ENCODE measurements at places on chromosomes 1 and 21.
A peak's percentile ranks its signal among the peaks of the same experiment; 100 is the strongest.

DNA sequence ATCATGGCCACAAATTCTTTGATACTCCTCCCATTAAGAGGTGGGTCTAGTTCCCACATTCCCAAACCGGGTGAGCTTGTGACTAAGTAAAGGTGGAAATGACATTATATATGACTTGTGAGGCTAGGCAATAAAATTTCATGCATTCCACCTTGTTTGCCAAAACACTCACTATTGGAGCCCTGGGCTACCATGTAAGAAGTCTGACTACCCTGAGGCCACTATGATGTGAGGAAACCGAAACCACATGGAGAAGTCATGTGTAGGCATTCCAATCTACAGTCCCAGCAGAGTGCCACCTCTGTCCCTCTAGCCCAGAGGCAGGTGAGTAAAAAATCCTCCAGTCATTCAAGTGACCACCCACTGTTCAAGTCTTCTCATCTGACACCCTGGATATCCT lies 17.9 kb upstream of the SMG7 start:
- no peak for DNase-seq

GRCh38 chr1:184524248-184524647 lies 137.4 kb downstream of the C1orf21 start:
- no peak for DNase-seq

GRCh38 chr1:154747740-154748404 lies 122.2 kb downstream of the KCNN3 start:
- DNase-seq: no peak

DNA sequence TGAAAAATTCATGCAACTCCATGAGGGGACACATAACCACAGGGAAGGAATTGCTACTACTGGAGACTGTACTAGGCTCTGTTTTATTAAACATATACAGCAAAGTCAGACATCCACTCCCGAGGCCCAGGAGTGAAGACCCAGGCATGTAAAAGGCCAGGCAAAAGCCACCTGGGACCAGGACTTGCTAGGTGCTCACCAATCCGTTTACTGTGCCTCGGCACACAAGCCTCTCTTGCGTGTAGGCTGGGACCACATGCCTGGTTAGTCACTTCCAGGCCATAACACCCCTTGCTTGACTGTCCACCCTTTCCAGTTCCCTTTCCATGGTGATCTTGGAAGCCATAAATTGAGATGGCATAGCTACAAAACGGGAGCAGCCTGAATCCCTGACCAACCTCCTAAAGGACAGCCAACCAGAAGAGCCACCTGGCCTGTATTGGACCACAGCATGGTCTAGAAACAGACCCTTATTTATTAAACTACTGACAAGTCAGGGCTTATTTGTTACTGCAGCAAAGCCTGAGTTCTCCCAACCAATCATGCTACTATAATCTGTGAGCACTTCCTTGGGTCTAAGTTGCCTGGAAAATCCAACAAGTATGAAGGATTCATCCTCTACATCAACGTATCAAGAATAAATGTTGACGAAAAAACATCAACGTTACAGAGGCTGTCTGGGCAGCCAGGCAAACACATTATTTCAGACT lies 39.7 kb downstream of the URB1 start:
- no peak for DNase-seq

GRCh38 chr1:184929711-184930202 lies 44.6 kb downstream of the NIBAN1 start:
- DNase-seq: peak; percentile 72

- no peak for DNase-seq
These were observed 12.3 kb downstream of the MYOC start for GRCh38 chr1:171640225-171640624.

GRCh38 chr1:75725266-75725665 lies 757 bp downstream of the ACADM start:
- no peak for DNase-seq

- no peak for DNase-seq
These were observed 583.1 kb upstream of the RGS18 start for GRCh38 chr1:191575180-191575579.

DNA sequence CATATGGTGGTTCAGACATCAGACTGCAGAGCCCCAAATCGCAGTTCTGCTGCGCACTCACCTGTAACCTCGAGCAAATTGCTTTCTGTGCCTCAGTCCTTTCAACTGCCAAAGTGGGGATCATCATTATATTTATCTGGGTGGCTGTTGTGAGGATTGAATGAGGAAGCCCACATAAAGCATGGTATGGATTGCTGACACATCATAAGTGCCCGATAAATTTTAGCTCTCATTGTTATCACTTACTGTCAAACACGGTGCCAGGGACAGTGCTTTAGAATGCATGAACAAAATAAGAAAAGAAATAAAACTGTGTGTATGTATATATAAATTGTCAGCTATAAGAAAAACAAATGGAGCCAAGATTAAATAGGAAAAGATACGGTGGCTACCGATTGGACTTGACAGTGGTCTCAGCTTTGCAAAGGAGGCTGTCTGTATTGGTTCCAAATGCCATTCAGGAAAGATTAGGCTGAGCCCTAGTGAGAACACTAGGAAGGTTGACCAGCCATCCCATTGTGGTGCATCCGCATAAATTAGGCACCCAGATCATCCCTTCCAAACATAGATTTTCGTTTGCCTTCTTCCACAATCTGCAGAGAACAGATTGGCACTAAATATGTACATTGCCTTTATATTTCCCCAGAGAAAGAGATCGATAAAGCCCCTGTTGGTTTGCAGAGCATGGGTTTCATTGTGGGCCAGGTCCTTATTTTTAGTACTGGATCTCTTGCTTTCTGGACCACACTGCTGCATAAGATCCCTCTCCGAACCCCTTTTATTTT lies 91.8 kb upstream of the KAZN start:
- DNase-seq: no peak

GRCh38 chr21:31337996-31338907 lies 5.8 kb downstream of the TIAM1 start:
- DNase-seq: no peak

GRCh38 chr1:175163702-175164101 lies 28.9 kb downstream of the KIAA0040 start:
- DNase-seq: no peak

GRCh38 chr1:151947140-151947539 lies 37.8 kb upstream of the THEM4 start:
- DNase-seq: no peak

GRCh38 chr1:35688161-35688560 lies 30.5 kb downstream of the C1orf216 start:
- no peak for DNase-seq

DNA sequence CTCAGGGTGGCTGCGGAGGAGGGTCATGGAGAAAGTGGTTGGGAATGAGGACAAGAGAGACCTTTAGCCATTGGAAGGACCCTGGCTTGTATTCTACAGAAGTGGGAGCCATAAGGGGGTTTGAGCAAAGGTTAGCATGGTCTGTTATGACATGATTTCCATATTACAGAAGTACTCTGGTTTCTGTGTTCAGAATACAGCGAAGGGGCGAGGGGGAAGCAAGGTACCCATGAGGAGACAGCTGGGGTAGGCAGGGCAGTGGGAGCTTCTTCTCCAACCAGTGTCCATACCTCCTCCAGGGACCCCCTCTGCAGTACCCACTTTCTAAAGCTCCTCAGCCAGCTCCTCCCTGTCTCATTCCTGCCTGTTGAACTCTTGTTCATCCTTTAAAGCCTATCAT lies 21.9 kb upstream of the KCNE1 start:
- no peak for DNase-seq

DNA sequence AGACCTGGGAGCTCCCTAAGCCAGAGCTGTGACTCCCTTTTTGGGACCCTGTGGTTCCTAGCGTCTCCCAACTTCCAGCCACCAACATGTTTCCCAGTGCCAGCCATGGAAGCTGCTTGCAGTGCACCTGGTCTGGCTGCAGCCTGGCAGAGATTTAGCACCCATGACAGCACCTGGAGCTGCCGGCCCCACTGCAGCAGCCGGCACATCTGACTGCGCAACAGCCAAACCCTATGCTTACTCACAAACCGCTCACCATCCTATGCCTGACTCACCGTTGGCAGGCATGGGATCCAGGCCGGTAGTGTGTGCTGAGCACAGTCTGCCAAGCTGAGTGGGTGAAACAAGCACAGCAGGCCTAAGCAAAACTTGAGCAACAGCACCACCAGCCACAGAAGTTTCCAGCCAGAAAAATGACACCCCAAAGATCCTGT lies 435.9 kb upstream of the PRMT6 start:
- no peak for DNase-seq

DNA sequence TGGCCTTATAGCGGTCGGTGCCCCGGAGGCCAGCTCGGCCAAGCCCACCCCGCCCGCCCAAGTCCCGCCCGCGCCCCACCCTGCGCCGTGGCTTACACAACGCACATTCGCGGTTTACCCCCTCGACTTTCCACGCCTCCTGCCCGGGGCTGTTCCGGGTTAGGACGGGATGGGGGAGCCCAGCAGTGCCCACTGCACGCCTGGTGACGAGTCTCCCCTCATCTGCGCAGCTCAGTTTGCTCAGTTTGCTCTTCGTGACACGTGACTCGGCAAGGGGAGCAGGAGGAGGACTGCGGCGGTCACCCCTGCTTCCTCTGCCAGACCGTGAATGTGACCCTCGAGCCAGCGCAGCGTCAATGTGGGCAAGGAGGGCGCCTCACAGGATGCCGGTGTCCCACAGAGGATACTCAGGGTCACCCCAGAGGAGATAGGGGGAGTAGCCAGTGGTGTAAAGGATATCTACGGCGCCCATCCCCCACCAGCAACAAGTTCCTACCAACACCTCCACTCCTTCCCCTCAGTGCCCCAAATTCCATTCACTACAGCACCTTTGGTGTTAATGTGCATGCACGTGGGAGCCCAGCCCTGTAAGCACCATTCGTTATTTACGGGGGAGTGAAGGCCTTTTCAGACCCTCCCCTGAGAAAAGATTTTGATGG lies 350 bp upstream of the S100A6 start:
- peak; percentile 29 for DNase-seq

- DNase-seq: peak; percentile 66
These were observed 774 bp upstream of the DYRK1A start for GRCh38 chr21:37365517-37366481.

- DNase-seq: no peak
These were observed 115.8 kb upstream of the ZNF678 start for GRCh38 chr1:227447531-227447990.

DNA sequence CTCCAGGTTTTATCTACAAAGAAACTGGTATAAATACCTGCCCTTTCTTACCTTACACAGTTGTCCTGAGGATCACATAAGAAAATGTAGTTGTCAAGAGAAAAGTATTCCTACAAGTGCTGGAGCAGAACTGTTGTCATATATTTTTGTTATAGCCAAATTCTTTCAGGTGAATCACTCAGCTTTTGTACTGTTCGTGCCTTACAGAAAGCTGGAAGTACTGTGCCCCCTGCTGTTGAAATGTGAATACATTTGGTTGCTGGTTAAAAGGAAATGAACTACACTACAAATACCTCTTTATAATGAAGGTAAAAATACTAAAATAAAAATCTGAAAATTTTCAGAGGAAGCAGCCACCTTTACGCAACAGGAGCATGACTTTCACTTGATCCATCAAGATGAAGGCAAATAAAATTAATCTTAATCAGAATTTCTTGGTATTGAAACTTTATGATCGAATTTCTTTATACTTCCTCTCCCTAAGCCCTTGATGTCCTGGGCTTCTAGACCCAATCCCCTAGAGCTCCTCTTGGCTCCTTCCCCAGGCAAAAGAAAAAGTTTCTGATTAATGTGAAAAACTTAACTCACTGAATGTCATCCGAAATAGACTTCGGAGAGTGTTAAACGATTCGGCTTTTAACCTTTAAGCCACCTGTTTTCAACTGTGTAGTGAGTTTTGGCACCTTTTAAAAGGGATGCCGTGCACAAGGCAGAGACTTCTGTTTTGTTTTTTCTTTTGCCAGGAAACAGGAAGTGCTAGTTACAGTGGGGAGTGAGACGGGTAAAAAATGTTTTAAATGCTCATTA lies 12.5 kb downstream of the CHML start:
- DNase-seq: no peak

DNA sequence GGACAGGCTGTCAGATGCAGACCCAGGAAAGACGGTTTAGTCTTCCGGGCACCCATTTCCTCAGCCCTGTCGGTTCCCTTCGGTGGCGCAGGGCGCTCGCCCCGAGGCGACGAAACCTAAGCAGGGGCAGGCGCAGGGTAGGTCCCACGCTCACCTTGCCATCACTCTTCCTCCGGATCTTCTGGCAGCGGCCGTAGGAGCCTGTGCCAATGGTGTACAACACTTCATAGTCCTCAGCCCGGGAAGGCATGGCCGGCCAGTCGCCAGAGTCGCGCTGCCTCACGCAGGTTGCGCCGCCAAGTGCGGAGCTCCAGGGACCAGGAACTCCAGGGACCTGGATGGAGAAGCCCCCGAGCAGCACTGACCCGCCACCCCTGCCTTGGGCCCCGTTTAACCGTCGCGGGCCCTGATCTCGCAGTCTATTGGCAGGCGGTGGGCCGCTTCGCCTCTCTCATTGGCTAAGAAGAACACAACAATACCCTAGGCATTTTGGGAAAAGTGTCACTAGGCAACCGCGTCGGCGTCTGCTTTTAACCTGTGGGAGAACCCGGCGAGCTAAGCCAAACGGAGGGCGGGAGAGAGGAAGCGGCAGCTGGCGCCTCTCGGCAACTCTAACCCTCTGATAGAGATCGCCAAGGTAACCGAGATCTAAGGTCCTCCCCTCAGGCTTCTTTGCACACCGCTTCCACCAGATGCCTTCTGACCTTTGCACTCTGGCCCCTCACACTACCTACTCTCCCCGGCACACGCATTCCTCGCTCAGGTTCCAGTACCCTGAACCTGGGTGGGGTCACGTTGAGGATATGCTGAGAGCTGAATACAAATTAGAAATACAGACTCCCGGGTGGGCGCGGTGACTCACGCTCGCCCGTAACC lies at the start of gene NEK2:
NEK2 (minus strand) TSS at position 392 of the 876 bp plus-strand sequence; CDS start at position 250, 142 bp downstream.
- peak; percentile 98 for DNase-seq

- DNase-seq: no peak
These were observed 52.0 kb downstream of the CD2 start for GRCh38 chr1:116806245-116806644.

GRCh38 chr1:198597690-198598430 lies 41.0 kb upstream of the PTPRC start:
- DNase-seq: no peak

GRCh38 chr1:156160000-156160742 lies 6.8 kb downstream of the SEMA4A start:
- no peak for DNase-seq

DNA sequence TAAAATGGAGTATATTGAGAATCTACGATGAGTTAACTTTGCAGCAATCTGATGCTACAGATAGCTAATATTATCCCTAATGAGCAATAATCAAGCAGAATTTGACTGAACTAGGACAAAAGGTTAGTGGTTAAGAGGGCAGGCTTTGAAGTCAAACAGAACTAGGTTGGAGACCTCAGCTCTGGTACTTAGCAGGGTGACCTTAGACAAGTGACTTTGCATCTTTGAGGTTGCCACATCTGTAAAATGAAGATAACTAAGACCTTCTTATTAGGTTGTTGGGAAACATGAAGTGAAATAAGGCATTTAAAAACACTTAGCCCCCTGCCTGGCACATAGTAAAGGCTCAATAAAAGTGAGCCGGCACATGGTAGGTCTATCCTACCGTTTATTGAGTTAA lies 4.3 kb upstream of the FUCA1 start:
- no peak for DNase-seq

- DNase-seq: no peak
These were observed 66.1 kb downstream of the SPATA6 start for GRCh38 chr1:48405940-48406339.

Data from NCI-H1105 (cell line).